ENCODE measurements at places on chromosomes 2 and 18.
A peak's percentile ranks its signal among the peaks of the same experiment; 100 is the strongest.

DNA sequence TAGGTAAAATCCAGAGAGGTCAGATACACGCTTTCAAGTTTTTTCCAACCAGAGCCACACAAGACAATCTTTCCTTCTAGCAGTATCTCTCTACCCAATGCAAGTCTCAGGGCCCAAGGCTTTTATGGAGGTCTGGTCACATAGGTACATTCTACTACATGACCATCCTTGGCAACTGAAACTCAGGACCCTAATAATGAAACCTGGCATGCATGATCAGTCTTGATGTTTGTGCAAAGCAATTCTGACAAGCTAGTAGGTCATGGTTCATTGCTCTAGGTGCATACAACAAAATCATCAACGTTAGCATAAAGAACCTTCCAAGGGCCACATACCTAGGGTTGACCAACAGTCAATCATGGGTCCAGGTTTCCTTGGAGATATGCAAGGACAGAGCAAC, 33.2 kb upstream of the CCDC88A start:
- no peak for DNase-seq

GRCh38 chr2:42567364-42567763, 1.1 kb upstream of the MTA3 start:
- no peak for DNase-seq

GRCh38 chr2:112688086-112688880, 32.5 kb upstream of the NT5DC4 start:
- no peak for DNase-seq

DNA sequence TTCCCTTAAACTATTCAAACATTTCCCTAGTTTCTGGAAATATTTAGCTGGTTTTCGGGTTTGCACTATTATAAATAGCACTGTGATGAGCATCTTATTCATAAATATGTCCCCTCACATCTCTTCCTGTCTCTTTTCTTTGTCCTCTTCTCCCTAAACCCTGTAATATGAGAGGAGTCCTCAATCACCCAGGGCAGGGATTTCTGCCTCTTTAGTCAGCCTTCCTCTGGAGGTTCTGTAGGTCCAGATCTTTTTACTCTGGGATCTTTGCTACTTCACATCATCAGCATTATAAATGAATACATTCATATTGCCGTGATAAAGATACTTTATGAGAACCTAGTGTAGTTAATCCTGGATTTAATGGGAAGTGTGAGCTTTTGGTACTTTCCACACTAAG, 87.9 kb upstream of the TTN start:
- no peak for DNase-seq

DNA sequence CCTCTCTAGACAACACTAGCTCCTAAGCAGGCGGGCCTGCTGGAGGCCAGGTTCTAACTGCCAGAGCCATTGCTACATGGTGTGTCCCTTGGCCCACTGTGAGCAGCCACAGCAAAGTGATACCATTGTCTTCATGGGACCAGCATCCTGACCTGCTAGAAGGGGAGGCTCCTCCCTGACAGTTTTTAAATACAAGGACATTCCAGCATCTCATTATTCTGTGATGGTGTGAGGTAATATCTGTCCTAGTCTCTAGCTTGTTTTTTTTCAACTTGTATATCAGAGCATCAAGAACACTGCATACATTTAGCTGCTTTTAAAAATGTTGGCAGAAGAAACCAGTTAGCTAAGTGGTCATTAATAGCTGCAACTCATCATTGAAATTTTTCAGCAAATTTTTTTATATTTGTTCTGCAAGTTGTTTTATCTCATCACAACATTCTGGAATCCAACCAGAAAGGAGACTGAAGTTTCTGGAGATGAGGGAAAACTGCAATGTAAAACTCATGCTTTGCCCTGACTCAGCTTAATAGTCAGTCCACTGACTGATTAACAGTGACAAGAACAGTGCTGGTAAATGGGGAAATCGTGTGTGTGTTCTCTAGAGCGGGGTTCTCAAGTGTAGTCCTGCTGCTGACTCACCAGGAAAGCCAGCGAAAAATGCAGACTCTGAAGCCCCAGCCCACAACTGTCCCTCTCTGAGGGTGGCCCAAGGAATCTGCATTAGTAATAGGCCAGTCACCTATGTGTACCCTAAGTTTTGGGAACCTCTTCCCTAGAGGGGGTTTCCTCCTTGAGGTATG, 17.8 kb downstream of the MAPRE3 start:
- no peak for DNase-seq

- no peak for DNase-seq
Measured at GRCh38 chr2:48693066-48693465, 62.5 kb downstream of the LHCGR start.

DNA sequence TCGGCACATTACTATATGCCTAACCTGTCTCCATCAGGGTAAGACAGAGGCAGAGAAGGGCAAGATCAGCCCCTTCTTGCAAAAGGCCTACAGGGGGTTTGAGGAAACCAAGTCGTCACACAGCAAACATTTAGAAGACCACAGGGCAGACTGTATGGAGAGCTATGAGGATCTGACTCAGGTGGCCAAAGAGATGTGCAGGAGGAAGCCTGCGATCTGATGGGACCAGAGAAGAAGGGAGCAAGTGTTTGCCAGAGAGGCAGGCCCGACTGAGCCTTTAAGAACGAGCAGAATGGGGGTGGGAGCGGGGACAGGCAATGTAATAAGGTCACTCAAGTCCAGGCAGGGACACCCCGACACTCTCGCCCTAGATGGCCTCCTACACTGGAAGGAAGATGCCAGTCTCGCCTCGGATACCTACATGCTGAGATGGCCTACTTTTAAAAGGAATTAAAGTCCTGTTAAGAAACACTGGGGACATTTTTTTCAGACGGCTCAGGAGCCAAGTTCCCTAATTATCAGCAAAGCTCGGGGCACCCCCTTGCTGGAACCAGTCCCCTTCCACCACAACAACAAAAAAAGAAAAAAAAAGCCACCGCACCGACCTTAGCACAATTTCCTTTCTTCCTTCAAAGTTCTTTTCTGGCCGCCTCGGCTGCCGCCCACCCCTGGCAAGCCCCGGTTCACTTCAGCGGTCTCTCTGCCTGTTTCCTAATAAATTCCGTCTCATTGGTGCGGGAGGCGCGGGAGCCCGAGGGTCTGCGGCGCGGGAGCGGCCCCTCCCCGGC, 1.5 kb downstream of the SFXN5 start:
- no peak for DNase-seq

DNA sequence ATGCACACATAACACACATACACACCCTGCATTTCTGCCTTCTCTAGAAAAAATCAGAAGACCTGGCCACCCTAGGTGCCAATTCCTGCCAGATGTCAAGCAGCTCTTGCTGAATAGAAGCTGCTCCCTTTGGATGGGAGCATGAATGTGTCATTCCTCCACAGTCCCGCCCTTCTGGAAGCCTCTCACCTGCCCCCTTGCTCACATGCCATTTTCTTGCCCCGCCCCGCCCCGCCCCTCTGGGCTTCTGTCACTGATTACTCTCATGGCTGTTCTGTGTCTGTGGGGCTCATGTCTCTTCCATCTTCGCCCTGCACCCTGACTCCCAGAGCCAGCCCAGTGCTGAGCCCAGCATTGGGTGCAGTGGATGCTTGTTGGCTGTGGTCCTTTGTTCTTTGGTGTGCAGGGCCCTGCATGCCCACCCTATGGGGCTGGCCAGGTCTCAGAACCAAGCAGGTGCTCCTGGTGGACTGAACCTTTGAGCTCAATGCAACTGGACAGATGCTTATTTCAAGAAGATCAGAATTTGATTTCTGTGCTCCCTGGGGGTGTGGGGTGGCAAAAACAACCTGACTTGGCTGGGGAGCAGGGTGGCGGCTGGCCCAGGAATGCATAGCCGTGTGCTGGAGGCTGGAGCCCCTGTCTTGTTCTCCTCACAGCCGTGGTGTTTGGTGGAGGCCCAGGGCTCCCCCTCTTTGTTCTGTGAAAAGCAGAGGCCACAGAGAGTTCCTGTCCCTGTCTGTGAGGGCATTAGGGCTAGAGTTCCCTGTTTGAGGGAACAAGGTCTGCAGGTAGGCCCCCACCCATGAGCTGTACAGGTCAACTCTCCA, 140.6 kb upstream of the GLI2 start:
- DNase-seq, result peak; percentile 59

- no peak for DNase-seq
Measured at GRCh38 chr18:80148326-80149199, 39.5 kb downstream of the ADNP2 start.

GRCh38 chr2:54897420-54898310, 152.6 kb downstream of the RTN4 start:
- DNase-seq, result no peak

- DNase-seq, result no peak
Measured at GRCh38 chr2:24720310-24720709, 72.9 kb downstream of the PTRHD1 start.

DNA sequence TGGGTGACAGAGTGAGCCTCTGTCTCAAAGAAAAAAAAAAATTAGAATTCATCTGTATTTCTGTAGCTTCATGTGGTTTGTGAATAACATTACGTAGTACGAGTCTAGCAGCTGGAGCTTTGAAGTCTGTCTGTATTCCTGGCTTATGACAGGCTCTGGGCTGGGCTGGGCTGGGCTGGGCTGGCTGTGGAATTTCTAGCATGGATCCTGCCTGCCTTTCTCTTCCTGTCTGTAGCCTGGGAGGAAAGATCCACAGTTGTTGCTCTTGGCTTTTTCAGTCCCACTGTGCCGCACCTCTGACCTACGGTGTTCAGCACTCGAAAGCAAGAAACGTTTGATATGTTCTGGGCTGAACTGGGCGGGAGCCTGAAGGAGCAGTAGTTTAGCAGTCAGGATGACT, 55.4 kb downstream of the BOLA3 start:
- no peak for DNase-seq

GRCh38 chr2:66334237-66335029, 100.5 kb upstream of the MEIS1 start:
- DNase-seq, result no peak

DNA sequence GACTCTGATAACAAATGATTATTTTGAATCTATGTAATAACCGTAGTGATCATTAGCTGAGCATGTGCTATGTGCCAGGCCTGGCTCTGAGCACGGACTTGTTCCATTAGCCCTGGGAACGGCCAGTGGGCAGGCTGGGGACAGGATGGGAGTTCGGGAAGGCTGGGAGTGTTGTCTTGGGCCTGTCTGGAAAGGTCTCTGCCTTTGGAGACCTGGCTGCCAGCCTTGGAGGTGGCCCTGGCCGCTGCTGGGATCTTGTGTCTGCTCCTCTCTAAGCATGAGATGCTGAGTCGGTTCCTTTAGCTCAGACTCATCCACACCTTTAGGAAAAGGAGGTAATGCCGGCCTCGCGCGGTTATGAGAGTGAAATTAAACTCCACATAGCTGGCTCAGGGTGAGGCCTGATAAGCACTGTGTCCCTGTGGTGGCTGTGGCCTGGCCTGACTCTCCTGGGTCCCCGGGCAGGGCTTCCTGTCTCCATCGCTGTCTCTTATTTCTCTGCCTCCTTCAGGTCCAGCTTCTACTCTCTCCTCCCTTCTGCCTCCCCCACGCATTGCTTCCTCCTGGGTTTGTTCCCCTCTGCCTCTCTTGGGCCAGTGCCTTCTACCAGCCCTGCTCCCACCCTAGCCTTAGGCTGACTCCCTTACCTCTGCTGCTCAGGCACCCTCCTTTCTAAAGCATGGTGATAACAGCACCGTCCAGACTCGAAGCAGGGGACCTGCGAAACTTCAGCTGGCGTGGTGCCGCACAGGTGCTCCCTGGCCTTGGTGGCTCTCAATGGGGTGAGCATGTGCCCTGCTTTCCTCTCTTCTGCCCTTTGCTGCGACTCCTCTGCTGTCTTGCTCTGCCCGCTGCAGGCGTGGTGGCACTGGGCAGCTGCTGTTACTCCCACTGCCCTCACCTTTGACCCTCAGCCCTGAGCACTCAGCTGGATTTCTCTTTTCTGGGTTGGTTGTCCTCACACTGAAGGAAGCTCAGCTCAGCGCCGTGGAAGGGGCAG, 41.8 kb downstream of the NCK2 start:
- peak; percentile 62 for DNase-seq

DNA sequence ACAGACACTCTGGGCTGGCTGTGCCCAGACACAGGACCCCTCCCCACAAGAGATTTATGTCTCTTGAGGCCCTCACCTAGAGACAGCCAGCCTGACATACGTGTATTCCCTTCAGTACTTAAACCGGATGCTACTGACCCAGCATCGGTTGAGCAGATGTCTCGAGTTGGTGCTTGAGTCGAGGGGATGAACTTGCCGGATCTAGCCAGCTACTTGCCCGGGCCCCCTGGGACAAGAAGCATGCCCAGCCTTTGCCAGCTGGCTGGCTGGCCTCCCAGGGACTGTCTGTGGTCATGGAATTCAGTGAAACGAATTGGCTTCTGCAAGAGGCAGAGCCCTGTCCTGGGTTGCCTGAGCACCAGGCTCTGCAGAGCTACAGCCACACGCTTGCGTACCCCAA, 36.0 kb downstream of the DNMT3A start:
- no peak for DNase-seq

GRCh38 chr18:9117980-9118841, 15.7 kb downstream of the NDUFV2 start:
- DNase-seq, result no peak

DNA sequence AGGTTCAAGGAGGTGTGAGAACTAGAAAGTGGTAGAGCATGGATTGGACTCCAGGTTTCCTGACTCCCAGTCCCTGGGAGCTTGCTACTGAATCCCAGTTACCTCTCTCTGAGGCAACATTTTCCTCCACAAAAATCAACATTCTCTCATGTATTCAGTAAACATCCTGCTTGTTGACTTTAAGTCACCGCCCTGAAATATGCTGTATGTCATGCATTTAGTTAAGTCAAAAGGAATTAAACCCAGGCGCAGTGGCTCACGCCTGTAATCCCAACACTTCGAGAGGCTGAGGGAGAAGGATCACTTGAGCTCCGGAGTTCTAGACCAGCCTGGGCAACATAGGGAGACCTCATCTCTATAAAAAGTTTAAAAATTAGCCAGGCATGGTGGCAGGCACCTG, 3.8 kb downstream of the MATN3 start:
- DNase-seq, result no peak

- no peak for DNase-seq
Measured at GRCh38 chr18:37564711-37565100, 892 bp downstream of the CELF4 start.

DNA sequence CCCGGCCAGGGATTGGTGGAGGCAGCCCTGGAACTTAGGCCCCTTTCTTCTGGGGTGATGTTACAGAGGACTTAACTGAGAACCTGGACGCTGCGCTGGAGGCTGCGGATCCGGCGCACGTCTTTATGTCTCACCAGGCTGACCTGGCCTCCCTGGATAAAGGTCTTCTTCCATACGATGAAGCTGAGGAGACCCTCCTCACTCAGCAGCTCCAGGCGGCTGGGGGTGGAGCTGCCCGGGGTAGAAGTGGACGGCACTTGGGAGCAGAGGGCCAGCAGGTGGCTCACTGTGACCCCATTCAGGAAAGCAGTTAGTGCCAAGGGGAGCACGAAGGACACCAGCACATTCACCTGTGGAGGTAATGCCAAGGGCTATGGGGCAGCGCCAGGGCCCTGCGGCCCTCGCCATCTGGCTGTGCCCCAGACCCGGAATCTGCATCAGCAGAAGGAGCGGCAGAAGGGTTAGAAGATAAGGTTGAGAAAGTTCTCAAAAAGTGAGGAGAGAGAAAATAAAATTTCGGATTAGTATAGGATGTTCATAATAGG, 8.0 kb downstream of the NTSR2 start:
- DNase-seq, result no peak

DNA sequence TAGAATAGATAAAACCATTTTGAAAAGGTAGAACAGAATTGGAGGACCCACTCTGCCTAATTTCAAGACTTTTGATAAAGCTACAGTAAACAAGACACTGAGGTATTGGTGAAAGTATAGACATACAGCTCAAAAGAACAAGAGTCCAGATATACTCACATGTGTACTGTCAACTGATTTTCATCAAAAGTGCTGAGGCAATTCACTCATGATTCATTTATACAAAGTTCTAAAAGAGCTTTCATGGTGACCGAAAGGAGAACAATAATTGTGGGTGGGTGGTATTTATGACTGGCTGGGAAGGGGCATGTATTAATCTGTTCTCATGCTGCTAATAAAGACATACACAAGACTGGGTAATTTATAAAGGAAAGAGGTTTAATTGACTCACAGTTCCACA, 7.3 kb downstream of the MAP4K3 start:
- DNase-seq, result no peak
